SK-N-DZ (cell line): ENCODE measurements at places on chromosomes 6 and 20.

GRCh38 chr6:7590918-7591302 is 912 bp downstream of the SNRNP48 start:
- no peak for DNase-seq

DNA sequence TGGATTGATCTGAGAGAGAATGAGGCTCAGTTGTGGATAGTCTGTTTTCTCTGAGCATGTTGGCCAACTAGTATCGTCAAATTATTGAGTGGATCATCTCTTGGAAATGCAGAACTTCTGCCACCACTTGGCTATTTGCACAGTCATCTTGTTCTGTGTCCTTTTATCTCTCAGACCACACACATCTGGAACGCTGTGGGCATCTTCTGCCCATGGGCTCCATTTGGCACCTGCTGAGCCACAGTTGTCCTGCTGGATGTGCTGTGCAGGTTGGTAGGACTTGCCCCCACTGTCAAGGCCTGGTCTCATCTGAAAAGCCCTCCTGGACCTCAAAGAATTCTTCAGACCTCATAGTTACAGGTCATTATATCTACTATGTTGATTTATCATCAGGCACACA is 16.7 kb upstream of the C20orf144 start:
- DNase-seq = no peak

DNA sequence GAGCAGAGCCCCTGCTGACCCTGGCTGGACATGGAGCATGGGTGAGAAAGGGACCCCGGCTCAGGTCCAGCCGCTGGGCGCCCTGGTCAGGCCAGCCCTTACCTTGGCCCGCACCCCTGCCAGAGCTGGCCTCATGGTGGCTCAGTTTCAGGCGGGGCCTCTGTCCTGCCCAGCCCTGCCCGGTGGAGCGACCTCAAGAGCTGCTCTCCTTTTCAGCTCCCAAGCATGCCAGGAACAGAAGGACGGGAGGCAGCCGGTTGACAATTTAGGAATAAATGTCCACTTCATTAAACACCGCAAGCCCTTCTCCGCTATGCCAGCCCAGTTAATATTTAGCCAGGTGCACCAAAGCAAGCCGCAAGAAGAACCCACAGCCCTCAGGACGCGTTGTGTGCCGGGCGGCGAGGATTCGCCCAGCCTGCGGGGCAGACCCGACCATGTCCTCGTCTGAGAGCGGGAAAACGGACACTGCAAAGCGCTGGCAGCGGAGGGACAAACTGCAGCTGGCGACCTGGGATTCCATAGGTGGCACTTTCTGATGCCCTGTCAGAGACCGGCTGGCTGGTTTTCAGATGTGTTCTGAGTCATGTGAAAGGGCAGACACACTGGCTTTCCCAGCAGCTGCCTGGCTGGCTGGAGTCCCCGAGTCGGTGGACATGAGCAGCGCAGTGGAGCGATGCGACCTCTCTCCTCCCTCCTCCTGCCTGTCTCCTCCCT is 221.9 kb downstream of the TTLL2 start:
- no peak for DNase-seq

DNA sequence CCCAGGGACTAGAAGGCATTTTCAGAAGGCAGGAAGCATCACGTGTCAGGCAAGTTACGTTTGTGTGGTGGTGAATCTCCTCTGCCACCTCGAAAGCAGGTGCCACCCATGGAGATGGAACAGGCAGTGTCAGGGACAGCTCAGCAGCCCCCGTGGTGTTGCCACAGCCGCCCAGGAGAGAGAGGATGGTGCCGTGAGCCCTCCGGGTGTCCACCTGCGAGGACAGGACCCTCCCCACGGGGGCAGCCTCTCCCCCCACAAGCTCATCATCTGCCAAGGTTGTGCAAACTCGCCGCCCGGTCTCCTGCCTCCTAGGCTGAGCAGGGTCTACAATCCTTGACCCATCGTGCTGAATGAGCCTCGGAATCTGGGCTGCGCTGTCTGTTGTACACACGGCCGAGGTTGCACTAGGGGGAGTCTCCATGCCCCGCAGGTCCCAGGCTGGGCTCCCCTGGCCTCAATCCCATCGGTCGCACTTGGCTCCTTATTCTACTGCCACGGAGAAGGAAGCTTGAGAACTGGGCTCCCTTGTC is 40.1 kb downstream of the DACT2 start:
- DNase-seq = no peak

- no peak for DNase-seq
These were observed 34.9 kb downstream of the RNF24 start for GRCh38 chr20:3980260-3981131.

- DNase-seq = no peak
These were observed 35.3 kb downstream of the TFAP2B start for GRCh38 chr6:50853939-50854338.

DNA sequence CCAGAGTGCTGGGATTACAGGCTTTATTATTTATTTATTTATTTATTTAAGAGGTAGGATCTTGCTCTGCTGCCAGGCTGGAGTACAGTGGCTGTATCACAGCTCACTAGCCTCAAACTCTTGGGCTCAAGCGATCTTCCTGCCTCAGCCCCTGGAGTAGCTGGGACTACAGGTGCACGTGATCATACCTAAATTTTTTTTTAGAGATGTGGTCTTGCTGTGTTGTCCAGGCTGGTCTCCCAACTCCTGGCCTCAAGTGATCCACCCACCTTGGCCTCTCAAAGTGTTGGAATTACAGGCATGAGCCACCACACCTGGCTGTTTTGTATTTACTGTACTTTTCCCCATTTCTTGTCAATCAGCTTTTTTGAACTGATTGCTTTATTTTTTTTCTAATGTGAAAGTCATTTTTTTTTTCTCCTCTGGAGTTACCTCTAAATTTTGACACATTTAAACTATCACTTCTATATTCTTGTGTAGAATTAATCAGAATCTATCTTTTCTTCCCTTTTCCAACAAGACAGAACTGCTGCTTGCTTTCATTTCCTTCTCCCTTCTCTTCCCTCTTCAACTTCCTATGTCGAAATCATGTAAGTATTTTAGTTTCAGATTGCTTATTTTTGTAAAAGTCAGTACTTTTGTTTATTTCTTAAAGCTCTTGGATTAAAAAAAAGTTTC is 12.0 kb downstream of the PANK2 start:
- DNase-seq = no peak

GRCh38 chr20:17345321-17345720 is 118.5 kb downstream of the PCSK2 start:
- DNase-seq = no peak

DNA sequence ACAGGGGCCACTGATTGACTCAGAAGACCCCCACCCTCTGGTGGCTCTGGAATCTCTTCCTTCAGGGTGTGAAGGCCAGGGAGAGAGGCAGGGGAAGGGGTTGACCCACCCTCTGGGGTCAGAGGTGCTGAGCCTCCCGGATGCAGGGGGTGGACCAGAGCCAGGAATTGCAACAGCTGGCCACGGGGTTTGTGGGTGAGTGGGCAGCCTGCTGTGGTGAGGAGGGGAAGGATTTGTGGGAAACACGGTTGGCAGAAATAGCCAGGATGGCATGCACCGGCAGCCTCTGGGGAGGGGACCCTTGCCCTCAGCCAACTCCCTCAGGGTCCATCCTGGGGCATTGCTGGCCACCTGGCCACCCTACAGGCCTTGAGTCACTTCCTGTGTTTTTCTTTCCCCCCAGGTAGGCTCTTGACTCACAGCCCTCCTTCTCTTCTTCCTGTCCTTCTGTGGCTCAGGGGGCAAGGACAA is 92.8 kb downstream of the MRPL14 start:
- no peak for DNase-seq

GRCh38 chr6:113671421-113671820 is 185.7 kb upstream of the MARCKS start:
- no peak for DNase-seq

GRCh38 chr6:143733510-143733909 is 55.7 kb downstream of the PHACTR2 start:
- DNase-seq = no peak

GRCh38 chr6:33710296-33711121 is 991 bp downstream of the UQCC2 start:
- DNase-seq = peak; percentile 26

DNA sequence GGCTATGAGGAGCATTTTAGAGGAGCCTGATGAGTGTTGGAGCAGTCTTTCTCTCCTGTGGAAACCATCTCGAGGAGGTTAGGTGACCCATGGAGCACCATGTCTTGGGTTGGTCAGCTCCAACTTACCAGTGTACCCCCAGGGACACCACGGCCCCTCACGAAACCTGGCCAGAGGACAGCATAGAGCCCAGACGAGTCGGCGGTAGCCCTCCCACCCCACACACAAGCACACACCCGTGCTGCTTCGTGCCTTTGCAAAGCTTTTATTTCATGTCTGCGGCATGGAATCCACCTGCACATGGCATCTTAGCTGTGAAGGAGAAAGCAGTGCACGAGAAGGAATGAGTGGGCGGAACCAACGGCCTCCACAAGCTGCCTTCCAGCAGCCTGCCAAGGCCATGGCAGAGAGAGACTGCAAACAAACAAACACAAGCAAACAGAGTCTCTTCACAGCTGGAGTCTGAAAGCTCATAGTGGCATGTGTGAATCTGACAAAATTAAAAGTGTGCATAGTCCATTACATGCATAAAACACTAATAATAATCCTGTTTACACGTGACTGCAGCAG is 53.6 kb downstream of the EZR start:
- no peak for DNase-seq

DNA sequence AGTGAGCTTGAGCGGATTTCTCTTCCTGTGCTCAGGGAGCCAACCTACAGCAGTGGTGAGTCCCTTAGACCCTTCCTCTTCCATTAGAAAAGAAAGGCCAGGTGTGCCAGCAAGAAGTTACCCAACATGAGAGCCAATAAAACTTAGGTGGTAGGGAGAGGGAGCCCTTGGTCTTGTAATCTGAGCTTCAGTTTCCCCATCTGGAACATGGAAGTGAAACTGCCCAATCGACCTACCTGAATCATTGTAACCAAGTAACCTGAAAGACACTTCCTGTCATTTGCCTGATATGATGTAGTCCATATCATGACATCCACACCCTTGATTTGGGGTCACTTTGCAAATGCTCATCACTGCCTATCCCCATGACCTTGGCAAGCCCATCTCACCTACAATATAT is 66.4 kb downstream of the MDGA1 start:
- no peak for DNase-seq

DNA sequence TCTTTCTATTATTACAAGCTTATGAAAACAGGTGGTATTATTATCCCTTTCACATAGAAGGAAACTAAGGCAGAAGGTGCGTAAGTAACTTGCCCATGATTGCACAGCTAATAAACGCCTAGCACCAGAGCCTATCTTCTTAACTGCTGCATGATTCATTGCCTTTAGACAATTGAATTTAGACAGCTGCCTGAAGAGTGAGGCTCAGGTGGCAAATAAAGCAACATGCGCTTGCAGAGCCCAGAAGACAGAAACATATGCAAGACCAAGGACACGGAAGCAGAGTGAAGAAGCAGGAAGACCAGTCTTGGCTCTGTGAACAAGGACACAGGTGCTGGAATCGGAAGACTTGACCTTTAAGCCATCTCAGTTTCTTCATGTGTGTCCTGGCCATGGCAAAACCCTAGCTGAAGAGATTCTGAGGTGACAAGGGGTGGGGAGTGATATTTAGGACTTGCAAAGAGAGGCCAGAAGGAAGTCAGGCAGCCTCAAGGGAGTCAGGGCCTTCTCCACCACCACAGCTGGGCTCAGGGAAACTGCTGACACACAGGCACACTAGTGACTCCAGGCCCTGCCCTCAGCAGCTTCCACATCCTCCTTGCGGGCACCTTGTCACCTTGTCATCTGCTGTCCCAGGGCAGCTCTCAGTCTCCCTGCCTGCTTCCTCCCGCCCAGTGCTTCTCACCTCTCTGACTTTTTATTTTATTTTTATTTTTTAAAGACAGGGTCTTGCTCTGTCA is 91.7 kb upstream of the SLC22A16 start:
- DNase-seq = peak; percentile 70

- no peak for DNase-seq
These were observed 98.7 kb downstream of the ZMYND8 start for GRCh38 chr20:47257771-47258170.

DNA sequence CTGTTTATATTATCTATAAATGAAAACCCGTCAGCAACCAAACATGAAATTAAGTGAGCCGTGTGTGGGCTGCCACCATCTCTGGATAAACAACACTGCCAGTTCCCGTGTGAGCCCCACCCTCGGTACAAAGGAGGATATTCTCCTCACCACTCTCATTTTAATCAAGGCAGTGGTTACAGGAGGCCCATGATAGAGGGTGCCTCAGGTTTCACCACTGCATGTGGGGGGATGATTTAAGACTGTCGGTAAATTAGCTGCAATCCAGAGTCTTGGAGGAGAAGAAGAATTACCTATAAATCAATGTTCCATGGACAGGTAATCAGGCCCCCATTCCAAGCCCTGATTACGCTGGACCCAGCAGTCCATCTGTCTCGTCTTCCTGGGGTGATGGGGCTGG is 361.6 kb upstream of the SULF2 start:
- no peak for DNase-seq

- DNase-seq = peak; percentile 85
These were observed 131.3 kb downstream of the GJA10 start for GRCh38 chr6:90025523-90026061.

- no peak for DNase-seq
These were observed 174.4 kb downstream of the SYNE1 start for GRCh38 chr6:152462716-152463115.

- no peak for DNase-seq
These were observed 27.0 kb downstream of the CST9L start for GRCh38 chr20:23541330-23541729.

DNA sequence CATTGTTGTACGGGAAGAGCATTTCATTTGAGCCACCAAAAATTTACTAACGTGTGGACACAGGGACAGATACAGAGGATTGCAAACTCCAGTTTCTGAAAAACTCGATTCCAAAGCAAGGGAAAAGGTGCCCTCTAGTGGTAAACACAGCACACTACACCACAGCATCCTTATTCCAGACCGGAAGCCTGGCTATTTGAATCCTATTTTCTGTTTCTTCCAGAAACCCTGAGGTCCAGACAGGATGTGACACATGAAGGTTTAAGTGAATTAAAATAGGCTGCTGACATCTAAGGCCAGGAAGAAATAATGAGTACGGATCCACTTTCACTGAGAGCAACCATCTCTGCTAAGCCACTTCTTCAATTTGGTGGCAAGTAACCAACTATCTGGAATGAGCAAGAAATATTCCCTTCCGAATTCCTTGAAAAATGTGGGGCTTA is 31.8 kb upstream of the GMPR start:
- peak; percentile 75 for DNase-seq

DNA sequence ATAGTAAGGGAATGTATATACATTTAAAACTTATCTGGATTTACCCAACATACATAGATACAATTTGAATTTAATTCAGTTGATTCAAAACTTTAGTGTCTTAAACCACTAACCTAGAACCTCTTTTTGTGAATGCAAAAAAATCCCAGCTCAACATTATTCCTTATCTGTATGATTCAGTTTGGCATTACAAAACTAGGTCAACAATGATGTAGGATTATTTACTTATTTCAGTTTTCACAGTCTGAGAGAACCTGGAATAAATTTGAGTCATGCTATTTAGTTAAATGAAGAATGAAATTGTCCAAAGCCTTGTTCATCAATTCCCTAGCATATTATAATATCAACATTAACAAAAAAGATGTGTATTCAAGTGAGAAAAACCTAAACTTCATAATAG is 7.4 kb upstream of the PLCB1 start:
- DNase-seq = no peak
